MCF 10A (cell line): ENCODE measurements at places on chromosomes 12 and 14.

- DNase-seq = no peak
Measured at GRCh38 chr14:89418976-89419375, 1.9 kb upstream of the FOXN3 start.

DNA sequence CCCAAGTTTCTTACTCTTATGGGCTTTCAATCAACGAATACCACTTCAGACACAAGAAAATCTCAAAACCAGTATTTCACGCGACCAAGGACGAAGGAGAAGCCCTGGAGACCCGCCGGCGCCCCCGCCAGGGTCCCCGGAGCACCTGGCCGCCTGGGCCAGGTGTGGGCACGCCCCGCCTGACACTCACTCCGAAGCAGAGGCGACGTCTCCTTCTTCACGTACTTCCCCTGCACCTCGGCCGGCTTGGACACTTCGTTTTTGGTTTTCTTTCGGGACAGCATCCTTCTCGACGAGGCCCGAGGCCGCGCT lies 466 bp downstream of the SAV1 start:
- DNase-seq = peak; percentile 38

DNA sequence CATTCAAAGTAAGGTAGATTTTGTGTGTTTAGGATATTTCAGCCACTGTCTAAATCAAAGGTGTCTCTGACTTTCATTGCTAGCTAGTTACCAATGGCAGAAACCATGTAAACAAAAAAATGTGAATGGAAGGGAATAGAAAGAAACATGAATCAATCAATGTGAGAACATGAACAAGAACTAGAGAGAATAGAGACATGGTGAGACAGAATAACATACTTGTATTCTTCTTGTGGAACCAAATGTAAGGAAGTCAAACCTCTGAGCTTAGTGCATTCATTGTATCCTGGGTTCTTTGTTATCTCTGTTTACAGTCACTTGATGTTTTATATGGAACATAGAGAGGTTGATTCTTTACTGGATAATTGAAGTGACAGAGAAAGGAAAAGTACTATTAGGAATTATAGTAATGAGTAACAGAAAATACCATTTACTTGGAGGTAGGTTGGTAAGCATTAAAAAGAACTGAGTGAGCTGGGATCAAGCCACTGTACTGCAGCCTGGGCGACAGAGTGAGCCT lies 2.6 kb upstream of the WNK1 start:
- DNase-seq = no peak

- no peak for DNase-seq
Measured at GRCh38 chr14:92641306-92641705, 107.1 kb downstream of the LGMN start.

GRCh38 chr12:18313306-18313705 lies 52.0 kb downstream of the PIK3C2G start:
- DNase-seq = no peak

GRCh38 chr12:25825446-25825845 lies 133.0 kb upstream of the RASSF8 start:
- no peak for DNase-seq
